ENCODE measurements at places on chromosomes 12 and 14.

GRCh38 chr12:64780531-64781279 lies 21.5 kb upstream of the GNS start:
- DNase-seq: peak; percentile 65

DNA sequence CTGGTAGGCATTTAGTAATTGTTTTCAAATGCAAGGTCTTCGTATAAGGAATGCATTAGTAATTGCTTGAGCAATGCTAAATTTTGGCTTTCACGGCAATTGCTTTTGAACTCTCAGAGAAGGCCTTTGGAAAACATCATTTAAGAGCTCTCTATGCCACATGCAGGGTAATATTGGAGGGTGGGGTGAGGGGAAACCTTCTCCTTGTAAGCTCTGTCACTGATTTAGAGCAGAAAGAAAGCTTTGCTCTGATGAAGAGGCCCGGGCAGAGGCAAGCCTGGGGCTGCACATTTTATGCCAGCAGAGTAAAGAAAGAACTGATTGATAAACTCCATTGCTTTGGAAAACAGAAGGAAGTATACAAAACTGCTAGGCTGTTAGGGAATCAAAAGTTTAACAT lies 70.9 kb downstream of the TRIM9 start:
- DNase-seq: no peak

DNA sequence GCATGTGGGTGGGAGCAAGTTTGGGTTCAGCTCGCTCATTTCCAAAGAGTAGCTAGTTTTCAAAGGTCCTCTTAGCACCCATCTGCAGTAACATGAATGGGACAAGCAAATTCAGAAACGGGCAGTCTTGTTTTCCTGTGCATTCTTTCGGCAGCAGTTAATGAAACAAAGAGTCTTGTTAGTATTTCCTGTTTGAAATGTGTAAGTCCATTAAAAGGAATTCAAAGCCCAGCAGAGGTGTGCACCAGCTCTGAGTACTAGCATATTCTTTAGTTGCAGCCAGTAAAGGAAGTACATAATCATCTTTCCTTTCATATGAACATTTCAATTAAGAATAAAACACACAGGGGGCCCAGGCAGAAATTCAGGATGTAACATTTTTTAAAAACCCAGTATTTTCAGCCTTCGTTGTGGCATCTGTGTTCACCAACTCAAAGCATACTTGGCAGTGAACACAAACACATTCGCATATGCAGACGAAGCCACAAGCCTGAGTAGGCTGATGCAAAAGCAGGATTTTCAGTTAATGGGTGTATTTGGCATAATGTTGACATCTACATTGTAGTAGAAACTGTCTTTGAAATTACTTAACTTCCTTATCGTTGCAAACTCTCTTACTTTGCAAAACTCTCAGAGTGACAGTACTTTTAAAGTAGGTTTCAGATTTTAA lies 570.0 kb upstream of the FLRT2 start:
- DNase-seq: no peak

DNA sequence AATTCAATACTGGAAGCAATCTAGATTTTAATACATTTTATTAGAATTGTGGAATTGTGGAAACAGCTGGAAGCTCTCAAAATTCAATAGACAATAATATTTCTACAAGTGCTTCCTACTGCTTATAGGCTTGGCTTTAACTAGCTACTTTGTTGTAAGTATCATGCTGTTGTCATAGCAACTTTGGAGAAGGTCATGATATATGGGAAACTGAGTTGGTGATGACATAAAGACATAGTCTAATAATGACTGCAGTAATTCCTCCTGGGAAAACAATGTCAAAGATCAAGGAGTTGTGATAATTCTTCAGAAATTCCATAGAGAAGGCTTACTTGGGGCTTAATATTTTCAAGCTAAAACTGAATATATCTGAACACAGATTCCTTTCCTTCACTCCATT lies 266.6 kb downstream of the KIF21A start:
- no peak for DNase-seq

GRCh38 chr12:18439541-18439940 lies 178.2 kb downstream of the PIK3C2G start:
- no peak for DNase-seq

DNA sequence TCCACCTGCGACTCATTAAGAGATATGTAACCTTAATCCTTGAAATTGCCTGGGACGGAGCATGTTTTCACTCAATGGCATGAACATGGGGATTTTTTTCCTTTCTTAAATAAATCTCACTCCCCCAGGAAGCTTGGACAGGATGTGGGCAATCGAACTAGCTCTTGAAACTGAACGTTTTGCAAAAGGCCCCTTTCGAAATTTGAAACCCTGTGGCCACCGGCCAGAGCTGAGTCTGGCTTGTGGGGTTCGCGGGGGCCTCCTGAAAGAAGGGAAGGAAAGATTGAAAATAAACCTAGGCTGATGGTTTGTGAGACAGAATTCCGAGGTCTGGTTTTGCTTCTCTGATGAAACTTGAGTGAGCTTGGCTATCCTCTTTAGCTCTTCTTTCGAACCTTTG lies 101.4 kb upstream of the RTL1 start:
- DNase-seq: no peak
